Iris pigment epithelial cell (primary cell): ENCODE measurements at places on chromosomes 4 and X.

DNA sequence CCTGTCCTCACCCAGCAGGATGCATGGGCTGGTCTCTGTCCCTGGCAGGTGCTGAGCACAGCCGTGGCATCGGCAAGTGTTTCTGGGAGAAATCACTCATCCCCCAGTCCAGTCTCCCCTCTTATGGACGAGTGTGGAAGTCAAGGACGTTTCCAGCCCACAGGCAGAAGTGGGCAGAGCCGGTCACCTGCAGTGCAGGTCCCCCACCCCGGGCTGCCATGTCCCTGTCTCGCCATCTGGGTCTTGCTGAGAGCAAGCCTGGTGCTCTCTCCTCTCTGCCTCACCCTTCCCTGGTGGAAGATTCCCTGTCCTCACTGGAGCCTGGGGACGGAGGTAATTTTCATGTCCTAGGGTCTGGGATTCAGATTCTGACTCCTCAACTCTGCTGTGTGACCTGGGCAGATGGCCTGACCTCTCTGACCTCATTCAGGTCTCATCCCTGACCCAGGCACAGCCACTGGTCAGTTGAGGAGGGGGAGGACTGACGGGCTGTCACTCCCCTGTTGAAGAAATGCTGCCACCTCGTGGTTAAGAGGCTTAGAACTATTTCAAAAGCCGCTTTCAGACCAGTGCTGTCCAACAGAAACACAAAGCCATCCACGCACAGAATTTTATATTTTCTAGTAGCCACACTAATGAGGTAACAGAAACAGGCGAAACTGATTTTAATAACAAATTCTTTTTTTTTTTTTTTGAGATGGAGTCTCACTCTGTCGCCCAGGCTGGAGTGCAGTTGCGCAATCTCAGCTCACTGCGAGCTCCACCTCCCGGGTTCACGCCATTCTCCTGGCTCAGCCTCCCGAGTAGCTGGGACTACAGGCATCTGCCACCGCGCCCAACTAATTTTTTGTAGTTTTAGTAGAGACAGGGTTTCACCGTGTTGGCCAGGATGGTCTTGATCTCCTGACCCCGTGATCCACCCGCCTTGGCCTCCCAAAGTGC lies 1.8 kb downstream of the CPZ start:
- DNase-seq, result peak; percentile 79

- DNase-seq, result peak; percentile 21
Measured at GRCh38 chr4:159398236-159398638, 295.4 kb downstream of the RAPGEF2 start.

DNA sequence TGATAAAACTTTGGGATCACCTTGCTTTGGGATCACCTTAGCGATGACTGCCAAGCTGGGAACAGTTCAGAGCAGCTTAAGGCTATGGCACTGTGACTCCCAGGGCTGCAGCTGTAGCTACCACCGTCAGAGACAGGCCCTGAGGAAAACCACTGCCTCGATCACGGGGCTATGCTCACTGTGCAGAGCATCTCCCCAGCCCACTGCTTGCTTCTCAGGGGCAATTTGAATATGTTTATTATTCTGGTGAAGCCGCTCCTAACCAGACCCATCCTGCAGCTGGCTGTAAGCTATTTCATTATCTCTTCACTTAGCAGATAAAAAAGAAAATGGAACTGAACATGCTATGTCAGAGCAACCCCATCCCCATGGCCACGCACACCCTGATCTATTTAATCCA lies 328.5 kb downstream of the EVC2 start:
- no peak for DNase-seq

- DNase-seq, result no peak
Measured at GRCh38 chr4:742096-742741, 36.6 kb downstream of the PCGF3 start.

DNA sequence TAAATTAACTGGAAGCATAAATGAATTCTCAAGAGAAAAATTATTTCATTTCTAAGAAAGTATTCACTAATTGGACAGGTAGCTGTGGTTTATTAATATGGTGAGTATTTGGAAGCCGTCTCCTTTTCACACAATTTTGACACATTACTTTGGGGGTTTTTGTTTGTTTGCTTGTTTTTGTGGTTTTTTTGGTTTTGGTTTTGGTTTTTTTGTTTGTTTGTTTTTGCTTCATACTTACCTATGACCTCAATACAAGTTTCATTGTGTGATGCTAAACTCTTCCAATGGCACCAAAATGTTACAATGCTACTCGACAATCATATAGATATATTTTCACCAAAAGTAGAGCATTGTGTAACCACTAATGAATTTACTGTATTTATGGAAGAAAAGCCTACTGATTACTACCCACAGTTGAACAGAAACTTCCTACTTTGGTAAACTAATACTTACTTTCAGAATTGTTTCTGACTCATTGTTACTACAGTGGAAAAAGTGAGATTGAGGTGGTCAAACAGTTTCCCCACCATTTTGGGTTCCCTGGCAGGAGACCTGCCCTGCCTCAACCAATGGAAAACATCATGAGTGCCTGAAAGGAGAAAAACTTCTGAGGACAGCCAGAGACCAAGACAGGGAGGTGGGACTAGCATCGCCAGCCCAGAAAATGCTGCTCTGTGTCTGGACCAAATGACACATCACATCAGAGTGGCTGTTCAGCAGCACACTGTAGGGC lies 443.1 kb downstream of the HNRNPD start:
- no peak for DNase-seq

DNA sequence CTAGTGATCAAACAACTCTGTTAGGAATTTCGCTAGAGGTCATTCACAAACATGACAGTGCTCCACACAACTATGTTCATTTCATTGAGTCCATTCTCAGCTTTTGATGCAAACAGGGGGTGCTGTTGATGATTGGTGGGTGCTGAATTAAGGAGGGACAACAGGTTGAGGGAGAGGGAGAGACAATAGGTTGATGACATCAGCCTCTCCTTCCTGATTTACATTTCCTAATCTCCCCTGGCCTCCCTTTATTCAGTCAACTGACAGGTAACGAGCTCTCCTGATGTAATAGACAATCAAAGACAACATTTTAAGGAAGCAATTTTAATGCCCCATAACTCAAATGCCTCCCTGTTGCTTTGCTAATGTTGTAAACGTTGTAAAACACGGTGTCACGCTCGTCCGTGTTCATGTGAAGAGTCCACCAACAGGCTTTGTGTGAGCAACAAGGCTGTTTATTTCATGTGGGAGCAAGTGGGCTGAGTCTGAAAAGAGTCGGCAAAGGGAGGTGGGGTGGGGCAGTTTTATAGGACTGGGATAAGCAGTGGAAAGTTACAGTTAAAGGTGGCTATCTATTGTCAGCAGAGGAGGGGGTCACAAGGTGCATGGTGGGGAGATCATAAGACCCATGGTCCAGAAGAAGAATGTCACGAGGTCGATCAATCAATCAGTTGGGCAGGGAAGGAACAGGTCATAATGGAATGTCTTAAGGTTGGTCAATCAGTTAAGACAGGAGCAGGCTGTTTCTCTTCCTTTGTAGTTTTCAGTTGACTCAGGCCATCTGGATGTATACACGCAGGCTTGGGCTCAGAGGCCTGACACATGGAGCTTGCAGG lies 4.8 kb upstream of the GAR1 start:
- no peak for DNase-seq

DNA sequence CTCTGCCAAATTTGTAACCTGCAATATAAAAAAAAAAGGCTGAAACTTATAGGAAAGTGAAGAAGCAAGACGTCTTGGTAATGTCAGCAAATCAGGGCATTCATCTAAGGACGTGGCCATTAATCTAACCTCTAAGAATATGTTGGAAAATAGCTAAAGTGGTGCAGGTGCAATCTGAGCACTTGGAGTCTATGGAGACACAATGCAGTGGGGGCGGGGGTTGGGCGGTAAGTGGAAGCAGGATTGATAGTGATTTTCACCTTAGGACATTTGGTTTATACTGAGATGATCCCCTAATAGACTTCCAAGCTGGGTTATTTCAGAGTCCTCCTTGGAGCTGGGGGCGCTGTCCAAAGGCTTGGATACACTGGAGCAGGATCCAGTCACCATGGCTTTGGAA lies 283.4 kb downstream of the EPHA5 start:
- DNase-seq, result no peak

DNA sequence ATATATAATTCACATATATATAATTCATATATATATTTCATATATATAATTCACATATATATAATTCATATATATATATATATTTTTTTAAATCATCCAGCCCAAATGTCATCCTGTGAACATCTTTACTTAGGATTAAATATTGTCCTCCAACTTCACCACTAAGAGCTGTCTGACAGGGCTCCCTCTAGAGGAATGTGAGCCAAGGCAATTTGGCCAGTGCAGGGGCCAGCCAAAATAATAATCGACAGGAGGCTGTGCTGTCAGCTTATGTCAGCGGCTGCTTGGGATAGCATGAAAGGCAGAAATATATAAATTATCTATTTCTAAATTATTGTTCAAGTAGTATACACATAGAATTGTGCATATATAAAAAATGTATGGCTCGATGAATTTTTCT lies 29.5 kb downstream of the EGFL6 start:
- DNase-seq, result peak; percentile 18

GRCh38 chr4:87152310-87153041 lies 67.9 kb downstream of the KLHL8 start:
- DNase-seq, result no peak

DNA sequence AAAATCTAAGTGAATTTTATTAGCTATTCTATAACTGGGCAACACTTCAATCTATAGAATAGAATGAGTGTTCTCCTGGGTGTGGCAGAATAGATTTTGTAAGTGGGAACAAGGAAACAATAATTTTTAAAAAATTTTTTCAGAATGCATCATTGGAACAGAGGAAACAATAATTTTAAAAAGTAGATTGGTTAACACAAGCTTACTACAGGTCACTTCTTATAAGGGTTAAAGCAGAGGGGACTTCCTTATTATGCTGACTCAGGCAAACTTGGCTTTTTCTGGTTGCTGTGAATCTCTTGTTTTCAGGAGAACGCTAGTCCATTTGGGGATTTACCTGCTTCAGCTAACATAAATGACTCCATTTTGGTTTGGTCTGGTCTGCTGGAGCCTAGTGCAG lies 52.5 kb downstream of the HOPX start:
- DNase-seq, result no peak

- DNase-seq, result no peak
Measured at GRCh38 chrX:12877386-12877785, 10.5 kb downstream of the TLR7 start.

DNA sequence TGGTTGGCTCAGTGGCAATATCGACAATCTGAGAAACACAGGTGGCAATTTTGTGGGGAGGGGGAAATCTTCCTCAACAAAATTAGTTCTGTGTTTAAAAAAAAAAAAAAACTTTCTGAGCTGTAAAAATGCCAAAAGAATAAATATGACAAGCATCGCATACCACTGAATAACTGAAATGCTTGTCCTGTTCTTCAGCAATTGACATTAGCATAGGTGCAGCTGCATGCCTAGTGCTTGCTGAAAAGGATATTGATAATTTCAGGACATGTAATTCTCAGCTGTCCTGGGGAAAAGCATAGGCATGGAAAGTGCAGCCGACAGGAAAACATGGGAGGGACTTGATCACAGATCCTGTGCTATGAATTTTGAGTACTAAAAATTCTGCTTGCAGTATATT lies 147.2 kb downstream of the SOWAHB start:
- peak; percentile 23 for DNase-seq

- peak; percentile 54 for DNase-seq
Measured at GRCh38 chrX:23554304-23554703, 113.0 kb upstream of the PRDX4 start.

DNA sequence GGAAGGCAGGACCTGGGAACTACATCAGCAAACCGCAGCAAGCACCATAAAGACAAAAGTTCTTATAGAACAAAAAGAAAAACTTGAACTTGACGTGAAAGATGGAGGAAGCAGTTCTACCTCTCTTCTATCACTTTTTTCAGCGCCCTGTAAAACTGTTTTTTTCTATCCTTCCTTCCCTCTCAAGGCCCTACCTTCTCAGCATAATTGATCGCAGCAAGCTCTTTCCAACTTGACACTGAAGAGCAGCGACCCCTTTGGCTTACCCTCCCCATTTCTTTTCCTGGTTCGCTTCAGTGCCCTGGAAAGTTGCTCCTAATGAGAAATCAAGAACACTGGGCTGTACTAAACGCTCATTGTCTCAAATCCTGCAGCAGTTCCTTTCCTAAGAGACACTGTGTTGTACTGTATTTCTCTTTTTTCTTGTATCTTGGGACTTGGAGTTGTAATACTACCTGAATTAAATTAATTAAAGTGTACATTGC lies 150.6 kb upstream of the SLC4A4 start:
- DNase-seq, result no peak

- DNase-seq, result no peak
Measured at GRCh38 chrX:79133904-79134303, 10.6 kb upstream of the GPR174 start.

GRCh38 chrX:54180403-54180802 lies 2.7 kb downstream of the FAM120C start:
- DNase-seq, result peak; percentile 62

- peak; percentile 34 for DNase-seq
Measured at GRCh38 chr4:101419336-101420135, 72.2 kb upstream of the PPP3CA start.

GRCh38 chr4:154618708-154619315 lies 6.4 kb upstream of the FGG start:
- peak; percentile 72 for DNase-seq

- no peak for DNase-seq
Measured at GRCh38 chr4:36432586-36432985, 151.2 kb downstream of the DTHD1 start.

GRCh38 chr4:113971706-113972360 lies 7.6 kb downstream of the ARSJ start:
- DNase-seq, result peak; percentile 87

DNA sequence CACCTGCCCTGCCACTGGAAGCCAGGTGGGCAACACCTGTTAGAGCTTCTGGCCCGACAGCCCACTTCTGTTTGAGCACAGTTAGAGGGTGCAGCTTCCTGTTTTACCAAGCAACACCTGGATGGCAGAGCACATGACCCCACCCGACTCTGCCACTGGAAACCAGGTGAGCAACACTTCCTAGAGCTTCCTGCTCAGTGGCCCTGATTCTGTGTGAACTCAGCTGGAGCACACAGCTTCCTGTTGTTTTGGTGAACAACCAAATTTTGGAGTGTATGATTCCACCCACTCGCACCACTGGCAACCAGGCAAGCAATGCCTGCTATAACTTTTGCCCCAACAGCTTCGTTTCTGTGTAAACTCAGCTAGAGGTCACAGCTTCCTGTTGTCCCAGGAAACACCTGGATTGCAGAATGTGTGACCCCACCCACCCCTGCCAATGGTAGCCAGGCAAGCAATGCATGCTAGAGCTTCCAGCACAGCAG lies 163.8 kb upstream of the KLF8 start:
- no peak for DNase-seq

DNA sequence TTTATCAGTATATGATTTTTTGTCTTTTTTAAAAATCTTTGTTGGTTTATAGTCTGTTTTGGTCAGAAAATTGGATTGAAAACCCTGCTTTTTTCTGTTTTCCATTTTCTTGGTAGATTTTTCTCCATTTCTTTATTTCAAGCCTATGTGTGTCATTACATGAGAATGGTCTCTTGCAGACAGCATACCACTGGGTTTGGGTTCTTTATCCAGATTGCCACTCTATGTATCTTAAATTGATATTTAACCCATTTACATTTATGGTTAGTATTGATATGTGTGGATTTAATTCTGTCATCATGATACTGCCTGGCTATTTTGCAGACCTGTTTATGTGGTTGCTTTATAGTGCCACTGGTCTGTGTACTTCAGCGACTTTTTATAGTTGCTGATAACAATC lies 239.9 kb upstream of the NDST4 start:
- DNase-seq, result no peak

GRCh38 chr4:3308691-3309090 lies 15.9 kb downstream of the RGS12 start:
- no peak for DNase-seq

- no peak for DNase-seq
Measured at GRCh38 chr4:143109376-143109775, 75.3 kb upstream of the USP38 start.

- no peak for DNase-seq
Measured at GRCh38 chr4:39555472-39555871, 28.2 kb upstream of the UGDH start.
